ENCODE measurements at places on chromosomes 2 and 18. TPM values are rescaled to one million over a fixed set of nuclear protein-coding genes. Genes with fewer than 3 reads are reported as not detected.

DNA sequence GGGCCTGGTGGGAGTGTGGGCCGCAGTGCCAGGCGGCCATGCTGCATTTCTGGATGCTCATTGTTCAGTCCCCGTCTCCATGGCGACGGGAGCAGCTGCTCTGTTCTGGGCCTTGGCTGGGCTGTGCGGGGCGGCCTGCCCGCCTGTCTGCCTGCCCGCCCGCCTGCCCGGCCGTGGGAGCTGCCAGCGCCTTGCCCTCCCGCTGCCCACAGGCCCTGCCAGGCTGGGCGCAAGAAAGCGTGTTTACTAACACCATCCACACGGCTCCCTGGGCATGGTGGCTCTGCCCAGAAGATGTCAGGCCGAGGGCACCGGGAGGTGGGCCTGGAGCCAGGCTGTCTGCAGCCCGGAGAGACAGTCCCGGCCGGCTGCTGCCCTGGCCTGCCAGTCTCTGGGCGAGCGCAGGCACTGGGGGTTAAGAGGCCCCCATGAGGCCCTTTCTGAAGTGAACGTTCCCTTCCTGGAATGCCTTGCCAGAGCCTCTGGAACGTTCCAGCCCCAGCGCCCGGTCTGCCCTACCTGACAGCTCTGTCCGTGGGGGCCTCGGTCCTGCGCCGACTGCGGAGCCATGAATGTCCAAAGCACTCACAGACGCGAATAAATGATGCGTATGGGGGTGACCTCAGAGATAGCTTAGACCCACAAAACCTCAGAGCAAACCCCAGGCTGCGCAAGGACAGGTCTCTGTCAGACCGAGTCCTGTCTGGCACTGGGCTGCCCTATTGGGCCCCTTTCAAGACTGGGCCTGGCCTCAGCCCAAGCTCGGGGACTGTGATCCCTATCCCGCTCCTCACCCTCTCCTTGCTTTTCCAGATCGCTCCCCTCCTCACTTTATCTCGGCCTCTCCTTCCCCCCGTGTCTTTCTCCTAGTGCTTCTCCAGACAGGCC lies 44.3 kb downstream of the MYCN start:
- DNase-seq, result peak; percentile 58

SEC11C gene
- polyA plus RNA-seq, result 71.2 TPM

GRCh38 chr2:112941753-112942653 lies 31.0 kb downstream of the IL37 start:
- peak; percentile 78 for DNase-seq

MEMO1 gene
- 36.1 TPM for polyA plus RNA-seq

DNA sequence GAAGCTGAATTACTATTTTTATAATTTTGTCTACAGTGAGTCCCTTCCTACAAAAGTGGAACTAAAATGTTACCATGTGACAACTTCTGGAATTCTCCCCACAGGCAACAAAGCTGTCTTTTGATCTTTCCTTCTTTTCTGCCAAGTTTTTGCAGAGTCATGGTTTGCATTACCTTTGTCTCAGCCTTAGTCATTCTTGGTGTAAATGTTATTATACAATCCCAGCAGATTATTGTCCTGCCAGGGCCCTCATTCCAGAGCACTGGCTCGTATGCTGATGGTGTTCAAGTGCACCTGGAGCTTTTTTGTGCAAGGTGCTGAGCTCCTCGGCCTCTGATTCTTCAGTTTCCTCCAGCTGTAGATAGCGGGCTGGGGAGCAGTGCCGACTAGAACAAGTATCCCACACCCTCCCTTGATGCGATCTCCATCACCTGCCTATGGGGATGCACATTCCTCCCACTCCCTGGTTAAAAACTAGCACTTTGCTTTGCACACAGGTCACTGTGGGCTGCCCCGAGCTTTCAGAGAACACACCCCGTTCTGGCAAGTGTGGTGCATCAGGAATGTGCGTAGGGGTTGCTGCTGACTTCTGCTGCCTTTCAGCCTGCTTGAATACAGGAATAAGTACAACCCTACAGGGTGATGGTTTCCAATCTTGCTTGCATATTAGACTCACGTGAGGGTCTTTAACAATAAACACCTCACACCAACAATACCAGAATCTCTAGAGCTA lies 263.6 kb downstream of the RNF144A start:
- DNase-seq, result no peak

DNA sequence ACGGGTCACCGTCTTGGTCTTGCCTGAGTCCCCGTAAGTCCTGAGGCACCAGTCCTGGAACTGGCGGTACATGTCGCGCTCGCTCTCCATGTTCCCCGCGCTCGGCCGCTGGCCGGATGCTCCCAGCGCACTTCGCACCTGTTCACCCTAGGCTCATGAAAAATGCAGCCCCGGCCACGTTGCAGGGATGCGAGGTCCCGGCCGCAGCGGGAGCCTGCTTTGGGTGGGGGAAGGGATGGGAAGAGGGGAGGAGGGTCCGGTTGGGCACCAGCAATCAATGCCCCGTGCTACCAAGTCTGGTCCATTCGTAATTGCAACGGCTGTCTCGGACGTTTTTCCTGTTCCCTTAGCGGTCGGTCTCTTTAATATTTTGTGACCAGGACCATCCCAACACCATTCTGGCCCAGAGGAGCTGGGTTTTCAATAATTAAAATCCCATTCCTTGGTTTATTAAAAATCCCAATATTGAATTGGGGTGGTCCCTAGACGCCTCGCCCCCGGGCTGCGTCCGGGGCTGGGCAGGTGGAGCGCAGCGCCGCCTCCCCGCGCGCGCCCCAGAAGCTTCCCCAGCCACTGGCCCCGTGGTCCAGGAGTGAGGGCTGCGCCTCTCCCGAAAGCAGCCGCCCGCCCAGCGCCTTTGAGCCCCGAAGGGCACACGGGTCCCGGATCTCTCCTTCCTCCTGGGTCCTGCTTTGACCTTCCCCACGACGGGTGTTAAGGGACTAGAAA lies 1.4 kb downstream of the NOL4 start:
- DNase-seq, result no peak

DNA sequence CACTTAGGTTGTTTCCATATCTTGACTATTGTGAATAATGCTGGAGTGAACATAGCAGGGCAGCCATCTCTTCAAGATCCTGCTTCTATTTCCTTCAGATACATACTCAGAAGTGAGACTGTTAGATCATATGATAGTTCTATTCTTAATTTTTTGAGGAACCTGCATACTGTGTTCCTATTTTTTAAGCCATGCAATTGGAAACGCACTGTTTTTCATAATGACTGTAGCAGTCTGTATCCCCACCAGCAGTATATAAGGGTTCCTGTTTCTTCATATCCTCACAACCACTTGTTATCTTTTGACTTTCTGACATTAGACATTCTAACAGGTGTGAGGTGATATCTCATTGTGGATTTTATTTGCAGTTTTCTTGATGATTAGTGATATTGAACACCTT lies 15.5 kb downstream of the NEURL3 start:
- DNase-seq, result no peak

C2orf66 gene
- polyA plus RNA-seq, result 0.98 TPM

- DNase-seq, result no peak
Observed at GRCh38 chr2:48380208-48380607, 149.7 kb upstream of the STON1 start.

CCDC148 gene
- 11.4 TPM for polyA plus RNA-seq

TNFRSF11A gene
- polyA plus RNA-seq, result 2.8 TPM

POU3F3 gene
- polyA plus RNA-seq, result 83.8 TPM

EFEMP1 gene
- 111 TPM for polyA plus RNA-seq

IHH gene
- 1.7 TPM for polyA plus RNA-seq

Data from left kidney (tissue), 8 donors.